ENCODE measurements at places on chromosomes 7 and 10. TPM values are rescaled to one million over a fixed set of nuclear protein-coding genes. Genes with fewer than 3 reads are reported as not detected.

The UTF1 gene
- not detected for total RNA-seq

The IL6 gene
- 0.40 TPM for total RNA-seq

The SFRP4 gene
- total RNA-seq: not detected

The DIP2C gene
- 0.76 TPM for total RNA-seq

The MARVELD1 gene
- 2.5 TPM for total RNA-seq

The GSAP gene
- 6.6 TPM for total RNA-seq

The MMRN2 gene
- total RNA-seq: not detected

The MCM10 gene
- total RNA-seq: 40.7 TPM

The SUGCT gene
- not detected for total RNA-seq

DNA sequence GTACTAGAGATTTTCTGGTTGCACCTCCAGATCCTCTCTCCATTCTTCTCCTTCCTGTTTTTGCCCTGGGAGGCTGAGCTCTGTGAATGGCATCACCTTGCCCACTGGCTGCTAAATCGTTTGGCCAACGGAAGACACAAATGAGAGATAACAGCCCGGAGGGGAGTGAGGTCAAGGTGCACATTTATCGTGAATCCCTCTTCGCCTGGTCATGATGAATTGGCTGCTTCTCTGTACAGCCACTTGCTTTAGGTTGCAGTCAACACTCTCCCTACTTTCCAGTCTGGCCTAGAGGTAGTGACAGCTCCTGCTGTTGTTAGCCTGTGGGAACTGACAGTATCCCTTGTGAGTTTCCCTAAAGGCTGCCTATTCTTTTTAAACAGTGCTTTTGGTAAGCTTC is 85.4 kb upstream of the CHCHD3 start:
- no peak overlapping the region for H3K27ac ChIP-seq
- H3K4me3 ChIP-seq: no peak overlapping the region
- DNase-seq: no peak
- peaks cover 11% of the 10 kb centered on the region for H3K27me3 ChIP-seq

- H3K36me3 ChIP-seq: peaks cover 91% of the 10 kb centered on the region
- H3K4me1 ChIP-seq: peaks cover 93% of the 10 kb centered on the region
- H3K4me3 ChIP-seq: peak overlapping the region; percentile 68
Observed at GRCh38 chr7:50317221-50317678, 12.7 kb downstream of the IKZF1 start.

GRCh38 chr7:130732980-130733930 is 752 bp downstream of the KLF14 start:
- H3K4me3 ChIP-seq: peak overlapping the region; percentile 56
- H3K36me3 ChIP-seq: peaks cover 4% of the 10 kb centered on the region
- peaks cover 12% of the 10 kb centered on the region for H3K4me1 ChIP-seq
- no peak overlapping the region for H3K27ac ChIP-seq

GRCh38 chr10:32408690-32409089 is 37.2 kb upstream of the CCDC7 start:
- no peak overlapping the region for H3K4me3 ChIP-seq
- DNase-seq: no peak
- H3K36me3 ChIP-seq: no peaks in the 10 kb centered on the region
- no peak overlapping the region for H3K27ac ChIP-seq
- peaks cover 4% of the 10 kb centered on the region for H3K4me1 ChIP-seq

GRCh38 chr10:90858461-90858968 is 676 bp upstream of the HTR7 start:
- no peak overlapping the region for H3K27ac ChIP-seq
- peak overlapping the region; percentile 68 for H3K4me3 ChIP-seq
- H3K4me1 ChIP-seq: peaks cover 21% of the 10 kb centered on the region
- no peak for DNase-seq
- H3K36me3 ChIP-seq: no peaks in the 10 kb centered on the region

- no peaks in the 10 kb centered on the region for H3K4me1 ChIP-seq
- H3K4me3 ChIP-seq: no peak overlapping the region
- H3K27me3 ChIP-seq: no peaks in the 10 kb centered on the region
- no peaks in the 10 kb centered on the region for H3K36me3 ChIP-seq
Observed at GRCh38 chr10:72485701-72486100, 131.0 kb upstream of the DNAJB12 start.

GRCh38 chr7:7673240-7673550 is 32.6 kb downstream of the UMAD1 start:
- no peak for DNase-seq
- no peak overlapping the region for H3K4me3 ChIP-seq
- peaks cover 20% of the 10 kb centered on the region for H3K4me1 ChIP-seq
- H3K27me3 ChIP-seq: no peaks in the 10 kb centered on the region
- peaks cover 43% of the 10 kb centered on the region for H3K36me3 ChIP-seq

DNA sequence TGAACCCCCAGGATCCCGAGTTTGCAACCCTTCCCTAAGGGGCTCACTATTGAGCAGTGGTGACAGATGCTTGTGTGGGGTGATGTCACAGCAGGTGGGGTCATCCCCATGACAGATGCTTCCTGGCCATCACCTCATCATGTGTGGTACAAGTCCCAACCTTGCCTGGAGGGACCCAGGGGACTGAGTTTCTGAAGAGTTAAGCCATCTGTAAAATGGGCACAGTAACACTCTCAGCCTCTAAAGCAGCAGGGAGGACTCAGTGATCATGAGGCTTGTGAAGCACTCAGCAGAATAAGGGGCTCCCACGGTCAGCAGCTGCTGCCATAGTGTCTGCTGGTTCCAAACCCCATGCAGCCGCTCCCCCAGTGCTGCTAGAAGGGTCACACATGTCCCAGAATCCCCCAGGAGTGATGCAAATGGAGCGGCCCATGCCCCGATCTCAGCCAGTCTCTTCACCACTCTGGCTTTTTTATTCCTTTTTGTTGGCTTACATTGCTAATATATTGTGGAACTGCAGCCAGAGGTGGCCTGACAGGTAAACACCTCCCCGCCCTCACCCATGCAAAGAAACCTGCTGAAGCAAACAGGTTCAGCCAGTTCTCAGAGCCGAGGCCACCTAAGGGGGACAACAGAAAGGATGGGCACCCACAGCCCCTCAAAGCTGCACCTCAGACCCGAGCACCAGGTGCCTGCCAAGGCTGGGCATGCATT is 102.1 kb upstream of the PDGFA start:
- no peak overlapping the region for H3K4me3 ChIP-seq
- no peak for DNase-seq

DNA sequence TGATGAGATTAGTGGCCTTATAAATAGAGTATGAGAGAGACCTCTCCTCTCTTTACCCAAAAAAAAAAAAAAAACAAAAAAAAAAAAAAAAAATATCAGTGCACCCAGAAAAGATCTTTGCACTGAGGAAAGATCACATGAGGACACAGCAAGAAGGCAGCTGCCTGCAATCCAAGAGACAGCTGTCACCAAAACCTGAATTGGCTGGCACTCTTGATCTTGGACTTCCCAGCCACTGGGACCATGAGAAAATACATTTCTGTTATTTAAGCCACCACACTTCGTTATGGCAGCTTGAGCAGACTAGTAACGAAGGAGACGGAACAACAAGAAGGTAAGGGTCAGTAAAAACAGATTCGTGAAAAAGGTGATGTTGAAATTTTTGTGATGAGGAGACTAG is 47.0 kb downstream of the TMEM106B start:
- H3K36me3 ChIP-seq: peaks cover 8% of the 10 kb centered on the region
- peaks cover 5% of the 10 kb centered on the region for H3K27me3 ChIP-seq
- no peak for DNase-seq
- peaks cover 6% of the 10 kb centered on the region for H3K4me1 ChIP-seq
- H3K4me3 ChIP-seq: no peak overlapping the region

DNA sequence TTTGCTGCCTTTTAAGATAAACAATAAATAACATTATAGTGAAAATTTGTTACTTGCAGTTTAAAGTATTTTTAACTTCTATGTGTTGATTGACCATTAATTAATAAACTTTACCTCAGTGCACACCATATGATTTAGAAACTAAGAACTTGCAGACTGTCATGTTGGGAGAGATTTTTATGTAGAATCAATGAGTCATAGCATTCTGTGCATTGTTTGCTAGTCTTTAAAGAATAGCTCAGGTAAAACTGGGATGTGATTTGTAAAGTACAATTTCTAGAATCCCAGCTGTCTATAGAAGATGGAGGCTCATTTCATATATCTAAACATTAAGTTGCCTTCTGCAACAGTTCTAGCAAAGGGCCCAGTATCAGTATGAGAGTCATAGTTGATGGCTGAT is 199.6 kb upstream of the SEMA3A start:
- H3K4me1 ChIP-seq: no peaks in the 10 kb centered on the region
- no peaks in the 10 kb centered on the region for H3K27me3 ChIP-seq
- DNase-seq: no peak
- H3K36me3 ChIP-seq: no peaks in the 10 kb centered on the region
- no peak overlapping the region for H3K4me3 ChIP-seq

- no peaks in the 10 kb centered on the region for H3K4me1 ChIP-seq
- no peak overlapping the region for H3K4me3 ChIP-seq
- H3K27me3 ChIP-seq: no peaks in the 10 kb centered on the region
- H3K36me3 ChIP-seq: no peaks in the 10 kb centered on the region
- H3K27ac ChIP-seq: no peak overlapping the region
- no peak for DNase-seq
Observed at GRCh38 chr7:18566829-18567228, 71.3 kb downstream of the HDAC9 start.

GRCh38 chr7:27262121-27262520 is 19.5 kb downstream of the EVX1 start:
- no peak overlapping the region for H3K27ac ChIP-seq
- H3K27me3 ChIP-seq: peaks cover 12% of the 10 kb centered on the region
- DNase-seq: no peak
- no peaks in the 10 kb centered on the region for H3K4me1 ChIP-seq
- no peaks in the 10 kb centered on the region for H3K36me3 ChIP-seq

DNA sequence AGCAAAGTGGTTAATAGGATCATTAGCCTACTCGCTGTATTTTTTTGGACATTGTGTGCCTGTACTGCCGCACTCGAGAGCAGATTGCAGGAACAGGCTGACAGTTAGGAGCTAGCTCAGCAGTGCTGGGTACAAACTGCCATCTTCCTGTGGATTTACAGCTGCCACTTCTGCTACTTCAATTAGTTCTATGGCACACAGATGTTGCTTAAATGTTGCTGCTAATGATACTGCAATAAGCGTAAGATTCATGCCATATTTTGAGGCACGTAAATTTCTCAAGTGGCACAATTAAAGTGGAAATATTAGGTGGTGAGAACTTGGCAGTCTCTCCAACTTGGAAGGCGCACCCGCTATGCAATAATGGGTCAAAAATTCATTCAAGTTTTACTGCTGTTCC is 171.9 kb downstream of the EBF3 start:
- DNase-seq: no peak
- H3K36me3 ChIP-seq: no peaks in the 10 kb centered on the region
- H3K4me1 ChIP-seq: no peaks in the 10 kb centered on the region
- no peaks in the 10 kb centered on the region for H3K27me3 ChIP-seq
- no peak overlapping the region for H3K27ac ChIP-seq

DNA sequence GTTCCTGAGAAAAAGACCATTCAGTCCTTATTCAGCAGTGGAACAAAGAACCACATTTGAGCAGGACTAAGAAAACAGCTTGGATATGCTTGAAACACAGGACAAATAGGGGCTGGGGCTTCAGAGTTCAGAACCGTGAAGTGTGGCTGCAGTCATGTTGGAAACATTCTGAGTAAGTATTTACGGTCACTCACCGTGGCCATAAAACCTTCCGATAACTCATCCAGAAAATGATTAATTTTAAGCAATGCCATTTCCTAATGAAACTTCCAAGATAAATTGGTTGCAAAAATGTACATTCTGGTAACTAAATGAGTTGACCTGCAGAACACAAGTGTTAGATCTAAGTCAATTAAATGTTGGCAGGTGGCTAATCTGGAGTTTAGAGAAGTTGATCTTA is 279.2 kb downstream of the CXCL12 start:
- no peaks in the 10 kb centered on the region for H3K36me3 ChIP-seq
- no peak overlapping the region for H3K4me3 ChIP-seq
- H3K4me1 ChIP-seq: no peaks in the 10 kb centered on the region
- H3K27me3 ChIP-seq: no peaks in the 10 kb centered on the region

DNA sequence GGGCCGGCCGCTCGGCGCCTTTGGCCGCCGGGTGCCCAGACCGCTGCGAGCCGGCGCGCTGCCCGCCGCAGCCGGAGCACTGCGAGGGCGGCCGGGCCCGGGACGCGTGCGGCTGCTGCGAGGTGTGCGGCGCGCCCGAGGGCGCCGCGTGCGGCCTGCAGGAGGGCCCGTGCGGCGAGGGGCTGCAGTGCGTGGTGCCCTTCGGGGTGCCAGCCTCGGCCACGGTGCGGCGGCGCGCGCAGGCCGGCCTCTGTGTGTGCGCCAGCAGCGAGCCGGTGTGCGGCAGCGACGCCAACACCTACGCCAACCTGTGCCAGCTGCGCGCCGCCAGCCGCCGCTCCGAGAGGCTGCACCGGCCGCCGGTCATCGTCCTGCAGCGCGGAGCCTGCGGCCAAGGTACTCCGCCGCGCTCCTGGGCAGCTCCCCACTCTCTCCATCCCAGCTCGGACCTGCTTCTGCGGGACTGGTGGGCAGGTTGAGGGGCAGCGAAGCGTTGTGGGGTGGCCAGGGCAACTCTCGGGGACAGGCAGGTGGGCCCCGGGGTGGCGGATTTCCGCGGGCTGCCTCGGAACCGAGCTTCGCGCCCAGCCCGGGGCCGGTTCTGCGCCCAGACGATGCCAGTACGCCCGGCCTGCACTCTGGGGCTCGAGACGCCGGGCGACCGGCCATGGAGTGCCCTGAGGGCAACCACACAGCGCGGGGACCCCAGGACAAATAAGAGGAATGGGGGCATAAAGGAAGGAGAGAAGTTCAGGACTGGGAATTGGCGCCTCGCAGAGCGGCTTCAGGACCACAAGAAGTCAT is 578 bp downstream of the HTRA1 start:
- H3K4me1 ChIP-seq: peaks cover 6% of the 10 kb centered on the region
- H3K27me3 ChIP-seq: peaks cover 75% of the 10 kb centered on the region
- no peaks in the 10 kb centered on the region for H3K36me3 ChIP-seq

- no peak overlapping the region for H3K27ac ChIP-seq
- H3K27me3 ChIP-seq: peaks cover 9% of the 10 kb centered on the region
- H3K4me3 ChIP-seq: no peak overlapping the region
Observed at GRCh38 chr10:535051-535450, 154.4 kb downstream of the DIP2C start.

DNA sequence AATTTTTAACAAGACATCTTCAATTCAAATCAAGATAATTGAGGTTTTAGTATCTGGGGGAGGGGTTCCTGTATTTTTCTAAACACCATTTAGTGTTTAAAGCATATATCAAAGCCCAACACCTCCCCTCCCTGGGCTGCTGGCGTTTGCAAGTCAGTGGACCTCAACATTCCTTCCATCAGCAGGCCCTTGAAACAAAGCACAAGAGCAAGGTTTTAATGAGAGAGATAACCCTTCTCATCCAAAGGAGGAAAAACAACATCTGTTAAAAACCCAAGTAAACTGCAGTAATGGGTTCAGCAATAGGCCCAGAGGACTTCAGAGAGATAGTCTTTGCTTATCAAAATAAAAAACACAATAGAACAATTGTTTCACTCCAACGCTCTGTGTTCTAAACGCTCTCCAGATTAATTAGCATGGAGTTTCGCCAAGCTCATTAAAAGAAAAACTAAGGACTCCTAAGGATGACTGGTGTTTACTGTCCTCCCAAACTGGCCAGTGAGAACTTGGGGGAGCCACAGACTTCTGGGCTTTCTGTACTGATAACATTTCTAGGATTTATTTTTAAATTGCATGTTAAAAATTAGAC is 2.5 kb downstream of the JCAD start:
- peaks cover 3% of the 10 kb centered on the region for H3K36me3 ChIP-seq
- H3K4me3 ChIP-seq: no peak overlapping the region
- H3K27me3 ChIP-seq: peaks cover 64% of the 10 kb centered on the region

- H3K27ac ChIP-seq: no peak overlapping the region
- no peaks in the 10 kb centered on the region for H3K4me1 ChIP-seq
- DNase-seq: no peak
- no peaks in the 10 kb centered on the region for H3K36me3 ChIP-seq
- no peaks in the 10 kb centered on the region for H3K27me3 ChIP-seq
Observed at GRCh38 chr7:113628948-113629847, 289.6 kb downstream of the PPP1R3A start.

- no peaks in the 10 kb centered on the region for H3K4me1 ChIP-seq
- DNase-seq: peak; percentile 58
- peaks cover 70% of the 10 kb centered on the region for H3K36me3 ChIP-seq
- no peak overlapping the region for H3K27ac ChIP-seq
- no peaks in the 10 kb centered on the region for H3K27me3 ChIP-seq
- H3K4me3 ChIP-seq: no peak overlapping the region
Observed at GRCh38 chr7:99040104-99040958, 103.6 kb downstream of the SMURF1 start.

Measured in activated CD4-positive, alpha-beta memory T cell treated with anti-CD3 and anti-CD28 coated beads, Interleukin-2, amount 10 ng/mL, durations not matched to agents 7 days and 5 days (primary cell).